NCI-H1694 (cell line): ENCODE measurements at places on chromosomes 12 and 14.

GRCh38 chr14:97655169-97655948, 858.2 kb downstream of the VRK1 start:
- DNase-seq = no peak

- no peak for DNase-seq
These were observed 11.1 kb upstream of the TMTC1 start for GRCh38 chr12:29794862-29795261.

DNA sequence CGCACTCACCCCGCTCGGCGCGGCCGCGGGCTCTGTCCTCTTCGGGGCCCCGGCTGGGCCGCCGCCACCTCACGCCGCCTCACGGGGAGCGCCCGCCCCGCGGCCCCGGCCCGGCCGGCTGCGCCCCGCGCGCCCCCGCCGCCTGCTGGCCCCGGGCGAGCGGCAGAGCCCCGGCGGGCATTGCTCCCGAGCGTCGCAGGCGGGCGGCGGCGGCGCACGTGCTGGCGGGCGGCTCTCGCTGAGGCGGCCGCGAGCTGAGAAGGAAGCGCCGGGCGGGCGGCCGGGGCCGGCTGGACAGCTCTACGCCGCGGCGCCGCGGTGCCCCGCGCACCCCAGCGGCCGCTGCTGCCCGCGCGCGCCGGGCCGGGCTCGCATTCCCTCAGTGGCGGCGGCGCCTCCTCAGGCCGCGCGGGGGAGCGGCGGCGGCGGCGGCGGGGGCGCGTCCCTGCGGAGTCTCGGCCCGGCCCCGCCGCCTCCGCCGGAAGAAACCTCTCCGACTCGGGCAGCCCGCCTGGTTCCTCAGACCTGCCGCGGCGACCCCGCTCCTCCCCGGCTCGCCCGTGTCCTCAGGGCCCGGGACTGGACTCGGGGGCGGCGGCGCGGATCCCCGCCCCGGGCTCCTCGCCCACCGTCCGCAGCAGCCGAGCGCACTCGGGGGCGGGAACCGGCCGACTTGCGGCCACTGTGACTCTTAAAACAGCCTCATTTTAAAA, at the start of gene PITPNM2:
PITPNM2 (minus strand) TSS at position 347 of the 713 bp plus-strand sequence. CDS start 116,500 bp downstream, outside the sequence.
- DNase-seq = no peak

GRCh38 chr12:84159260-84159659, 753.3 kb downstream of the SLC6A15 start:
- no peak for DNase-seq
